ENCODE measurements at places on chromosomes 16 and 17.

DNA sequence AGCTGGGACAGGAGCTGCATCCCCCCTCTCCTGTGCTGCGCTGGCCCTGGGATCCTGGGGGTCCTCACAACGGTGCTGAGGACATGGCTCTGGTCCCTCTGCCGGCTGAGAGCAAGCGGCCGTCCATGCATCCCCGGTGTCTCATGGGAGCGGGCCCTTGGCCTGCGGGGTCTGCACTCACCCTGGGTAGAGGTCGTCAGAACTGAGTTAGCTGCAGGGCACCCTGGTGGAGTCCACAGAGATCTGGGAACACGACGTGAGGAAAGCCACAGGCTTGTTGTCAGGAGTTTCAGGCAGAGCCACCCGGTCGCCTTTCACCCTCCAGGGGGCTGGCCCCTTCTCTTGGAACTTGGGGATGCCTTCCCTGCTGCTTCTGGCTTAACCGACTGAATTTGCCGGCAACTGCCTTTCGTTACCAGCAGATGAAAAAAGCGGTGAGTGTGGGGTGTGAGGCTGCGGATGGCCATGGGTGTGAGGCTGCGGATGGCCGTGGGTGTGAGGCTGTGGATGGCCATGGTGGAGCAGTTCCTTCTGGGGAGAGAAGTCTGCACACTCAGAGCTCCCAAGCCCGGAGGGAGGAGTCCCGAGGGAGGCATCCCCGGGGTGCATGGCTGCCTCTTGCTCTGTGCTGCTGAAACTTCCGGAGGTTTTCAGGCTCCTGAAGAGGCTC is 81.7 kb downstream of the LMF1 start:
- DNase-seq, result no peak

DNA sequence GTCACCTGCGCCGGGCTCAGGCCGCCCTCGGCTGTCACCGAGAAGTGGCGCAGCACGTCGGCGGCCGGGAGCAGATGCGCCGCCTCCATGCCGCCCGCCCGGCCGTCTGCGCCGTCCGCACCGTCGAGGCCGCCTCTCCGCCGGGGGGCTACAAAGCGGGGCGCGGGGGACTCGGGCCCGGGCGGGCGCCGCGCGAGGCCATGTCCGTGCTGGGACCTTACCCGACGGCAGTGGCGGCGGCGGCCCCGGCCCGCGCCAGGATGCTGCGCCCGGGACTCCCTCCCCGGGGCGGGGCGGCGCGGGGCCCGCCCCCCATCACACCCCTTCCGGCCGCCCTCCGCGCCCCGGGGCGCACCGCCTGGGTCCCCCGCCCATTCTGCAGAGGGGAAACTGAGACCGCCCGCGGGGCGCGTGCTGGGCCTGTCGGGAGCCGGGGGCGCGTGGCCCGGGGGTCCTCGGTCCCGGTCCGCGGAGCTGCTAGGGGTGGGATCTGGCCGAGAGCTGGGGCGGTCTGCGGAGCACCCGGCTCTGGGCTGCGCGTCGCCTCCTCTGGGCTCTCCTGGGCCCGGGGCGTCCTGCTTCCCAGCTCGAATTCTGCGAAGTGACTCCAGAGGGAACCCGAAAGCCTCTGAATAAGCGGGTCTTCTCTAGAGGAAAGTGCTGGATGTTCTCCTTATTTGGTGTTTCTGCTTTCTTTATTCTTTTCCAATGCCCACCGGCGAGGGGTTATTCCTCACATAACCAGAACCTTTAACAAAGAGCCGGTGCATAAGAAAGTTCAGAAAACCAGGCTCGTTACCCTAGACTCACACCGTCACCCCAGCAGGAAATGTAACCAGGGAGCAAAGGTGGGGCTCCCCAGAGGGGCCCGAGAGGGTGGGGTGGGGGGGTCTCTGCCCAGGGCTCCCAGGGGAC is at the start of gene ATP2A3:
TSS of gene ATP2A3 (minus strand) at position 235 of the 915 bp plus-strand sequence. CDS start at position 89, 146 bp downstream.
- DNase-seq, result peak; percentile 64

GRCh38 chr16:66523861-66524354 is 26.0 kb downstream of the TK2 start:
- DNase-seq, result no peak

DNA sequence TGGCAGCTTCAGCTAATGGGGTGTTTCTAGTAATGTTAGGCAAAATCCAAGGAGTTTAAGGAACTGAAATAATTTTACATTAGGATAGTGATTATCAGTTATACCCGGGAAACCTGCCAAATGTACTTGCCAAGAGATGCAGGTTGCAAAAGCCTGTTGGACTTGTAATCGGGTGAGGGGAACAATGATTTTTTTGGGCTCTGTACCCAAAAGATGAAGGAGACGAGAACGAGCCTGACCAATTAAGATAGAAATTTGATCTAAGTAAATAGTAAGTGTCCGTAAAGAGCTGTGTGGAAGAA is 56.3 kb upstream of the ARL4D start:
- DNase-seq, result no peak

DNA sequence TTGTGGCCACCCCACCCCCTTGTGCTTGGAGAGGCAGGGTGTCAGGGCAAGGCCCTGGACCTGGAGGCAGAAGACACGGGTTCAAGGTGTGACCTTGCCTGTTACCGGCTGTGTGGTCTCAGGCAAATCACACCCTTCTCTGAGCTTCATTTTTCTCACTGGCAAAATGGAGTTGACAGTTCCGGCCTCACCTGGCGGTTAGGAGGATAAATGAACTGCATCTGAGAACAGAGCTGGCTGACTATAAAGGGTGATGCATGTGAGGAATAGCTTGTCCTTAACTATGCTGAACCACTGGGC is 4.2 kb upstream of the MEOX1 start:
- no peak for DNase-seq

Data from K562 (cell line).